Muscle of leg (tissue), 16 donors: ENCODE measurements at places on chromosomes 13 and 19. TPM values are rescaled to one million over a fixed set of nuclear protein-coding genes. Genes with fewer than 3 reads are reported as not detected.

Gene USHBP1
- polyA plus RNA-seq, result 7.2 TPM

Gene POGLUT2
- polyA plus RNA-seq, result 24.0 TPM

Gene GNA15
- polyA plus RNA-seq, result 2.1 TPM

Gene ZNF66
- polyA plus RNA-seq, result 1.8 TPM

Gene CGB5
- not detected for polyA plus RNA-seq

Gene ZNF880
- polyA plus RNA-seq, result 11.0 TPM

Gene MBD3L2
- polyA plus RNA-seq, result not detected

Gene PGLYRP2
- polyA plus RNA-seq, result not detected

Gene RUBCNL
- 3.1 TPM for polyA plus RNA-seq

Gene DYRK1B
- 51.1 TPM for polyA plus RNA-seq

Gene CD70
- polyA plus RNA-seq, result 0.23 TPM

Gene DCT
- 12.2 TPM for polyA plus RNA-seq

GRCh38 chr19:7307590-7308218 lies 13.5 kb upstream of the INSR start:
- no peak for DNase-seq

GRCh38 chr13:107870400-107870799 lies 344.9 kb downstream of the LIG4 start:
- DNase-seq, result no peak

DNA sequence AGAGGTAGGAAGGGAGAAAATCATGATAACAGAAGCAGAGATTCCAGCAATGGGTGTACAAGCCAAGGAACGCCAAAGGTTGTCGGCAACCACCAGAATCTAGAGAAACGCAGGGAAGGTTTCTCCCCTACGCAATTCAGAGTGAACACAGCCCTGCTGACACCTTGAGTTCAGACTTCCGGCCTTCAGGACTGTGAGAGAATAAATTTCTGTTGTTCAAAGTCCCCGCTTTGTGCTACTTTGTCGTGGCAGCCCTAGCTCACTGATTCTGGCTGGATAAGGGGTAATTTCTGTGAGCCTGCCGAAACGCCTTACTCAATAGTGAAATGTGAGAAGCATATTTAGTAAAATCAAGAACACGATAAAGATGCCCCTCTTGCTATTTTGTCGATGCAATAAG lies 5.3 kb upstream of the CLEC4G start:
- DNase-seq, result no peak

- DNase-seq, result no peak
These were observed 201.2 kb upstream of the UBL3 start for GRCh38 chr13:30051531-30052060.

- peak; percentile 99 for DNase-seq
These were observed at the start of gene RBM26 for GRCh38 chr13:79405831-79406596. Gene RBM26 (minus strand): TSS chr13:79406255. CDS start chr13:79405774, 481 bp downstream.

DNA sequence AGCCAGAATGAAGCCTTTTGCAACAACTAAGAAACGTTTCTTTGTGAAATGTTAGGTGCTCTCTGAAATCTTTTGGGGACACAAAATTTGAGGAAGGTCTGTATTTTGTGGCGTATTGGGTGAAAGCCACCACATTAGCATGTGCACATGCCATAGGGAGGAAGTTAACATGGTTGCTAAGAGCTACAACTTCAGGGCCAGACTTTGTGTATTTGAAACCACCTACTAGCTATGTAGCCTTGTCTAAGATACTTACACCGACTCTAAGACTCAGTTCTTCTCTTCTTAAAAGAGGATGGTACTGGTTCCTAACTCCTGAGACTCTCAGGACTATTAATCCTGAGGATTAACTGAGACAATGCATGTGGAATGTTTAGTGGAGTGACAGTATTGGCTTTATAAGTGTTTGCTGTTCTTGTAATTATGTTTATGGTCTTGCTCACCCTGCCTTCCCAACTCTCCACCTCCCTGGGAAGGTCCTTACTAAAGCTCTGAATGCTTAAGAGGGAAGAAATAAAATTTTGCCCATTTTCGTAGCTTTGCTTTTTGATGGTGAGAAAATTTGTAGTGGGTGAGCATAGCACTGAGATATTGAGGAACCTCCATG lies 15.5 kb downstream of the SERP2 start:
- DNase-seq, result no peak

GRCh38 chr13:22161871-22162270 lies 491.0 kb downstream of the FGF9 start:
- no peak for DNase-seq

DNA sequence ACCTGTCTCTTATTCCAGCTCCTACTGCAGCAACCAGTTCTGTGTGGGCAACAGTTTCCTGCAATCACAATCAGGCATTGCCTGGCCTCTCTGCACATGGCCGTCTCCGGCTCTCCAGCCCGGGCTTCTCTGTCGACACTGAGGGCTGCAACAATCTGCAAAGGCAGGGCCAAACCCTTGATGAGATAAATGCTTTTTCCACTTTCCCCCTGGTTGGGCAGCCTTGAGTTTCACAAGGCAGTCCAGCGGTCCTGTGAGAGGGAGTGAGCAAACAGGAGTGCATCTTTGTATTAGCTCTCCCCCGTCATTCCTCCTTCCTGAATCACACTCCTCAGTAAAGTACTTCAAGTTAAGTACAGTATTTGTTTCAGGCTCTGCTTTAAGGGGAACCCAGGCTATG lies 40.7 kb upstream of the VWA8 start:
- peak; percentile 26 for DNase-seq

GRCh38 chr19:5908773-5909442 lies 4.2 kb downstream of the VMAC start:
- no peak for DNase-seq

DNA sequence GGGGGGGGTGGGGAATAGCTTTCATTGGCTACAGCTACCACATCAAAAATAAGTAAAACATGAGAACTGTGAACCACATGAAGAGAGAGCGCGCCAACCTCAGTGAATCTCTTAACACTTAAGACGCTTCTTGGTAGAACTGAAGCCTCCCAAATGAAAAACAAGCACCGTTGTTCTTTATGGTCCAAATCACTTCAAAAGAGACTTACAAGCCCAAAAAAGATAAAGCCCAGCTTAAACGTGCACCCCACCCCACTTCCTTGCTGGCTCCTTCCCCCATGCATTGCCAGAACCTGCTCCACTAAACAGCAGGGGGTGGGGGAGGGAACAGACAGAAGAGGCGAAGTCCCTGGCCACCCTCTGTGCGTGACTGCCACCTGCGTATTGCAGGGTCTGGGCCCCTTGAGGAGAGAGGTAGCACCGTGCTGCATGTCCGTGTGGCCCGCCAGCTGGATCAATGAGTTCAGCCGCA lies 479.1 kb downstream of the FOXO1 start:
- no peak for DNase-seq

GRCh38 chr19:46723471-46723870 lies 6.6 kb upstream of the PRKD2 start:
- DNase-seq, result peak; percentile 1

DNA sequence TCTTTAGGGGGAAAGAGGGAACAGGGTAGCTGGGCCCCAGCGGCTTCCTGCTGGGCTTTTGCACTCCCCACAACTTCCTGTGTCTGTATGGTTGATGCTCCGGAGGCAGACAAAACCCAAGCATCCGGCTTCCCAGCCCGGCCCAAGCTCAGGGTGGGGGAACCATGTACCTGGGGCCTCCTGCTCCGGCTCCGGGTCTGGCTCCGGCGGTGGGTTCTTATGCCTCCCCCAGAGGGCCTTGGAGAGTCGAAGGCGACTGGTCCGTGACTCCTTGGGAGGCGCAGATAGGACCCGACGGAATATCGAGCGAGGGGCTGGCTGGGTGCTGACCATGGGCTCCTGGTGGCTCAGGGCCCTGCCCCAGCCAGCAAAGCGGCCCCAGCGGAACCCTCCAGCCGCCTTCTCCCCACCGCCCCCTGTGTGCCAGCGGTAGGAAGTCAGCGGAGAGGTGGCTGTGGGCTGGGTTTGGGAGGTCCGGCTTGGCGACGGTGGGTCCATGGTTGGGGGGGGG lies 428 bp downstream of the RASAL3 start:
- no peak for DNase-seq

DNA sequence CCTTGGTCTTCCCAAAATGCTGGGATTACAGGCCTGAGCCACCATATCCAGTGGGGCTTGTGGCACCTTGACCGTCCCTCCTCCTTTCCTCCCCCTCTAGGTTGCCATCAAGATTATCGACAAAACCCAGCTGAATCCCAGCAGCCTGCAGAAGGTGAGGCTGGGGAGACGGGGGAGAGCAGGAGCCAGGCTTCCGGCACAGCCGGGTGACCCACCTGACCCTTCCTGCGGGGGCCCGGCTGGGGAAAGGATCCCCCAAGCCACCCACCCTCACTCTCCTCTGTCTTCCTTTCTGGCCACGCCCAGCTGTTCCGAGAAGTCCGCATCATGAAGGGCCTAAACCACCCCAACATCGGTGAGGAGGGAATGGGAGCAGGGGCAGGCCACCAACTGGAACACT lies 11.9 kb downstream of the MARK4 start:
- DNase-seq, result no peak

- DNase-seq, result no peak
These were observed 149.2 kb downstream of the MIPEP start for GRCh38 chr13:23740002-23740401.

- DNase-seq, result no peak
These were observed 4.8 kb downstream of the FFAR3 start for GRCh38 chr19:35363001-35363590.

DNA sequence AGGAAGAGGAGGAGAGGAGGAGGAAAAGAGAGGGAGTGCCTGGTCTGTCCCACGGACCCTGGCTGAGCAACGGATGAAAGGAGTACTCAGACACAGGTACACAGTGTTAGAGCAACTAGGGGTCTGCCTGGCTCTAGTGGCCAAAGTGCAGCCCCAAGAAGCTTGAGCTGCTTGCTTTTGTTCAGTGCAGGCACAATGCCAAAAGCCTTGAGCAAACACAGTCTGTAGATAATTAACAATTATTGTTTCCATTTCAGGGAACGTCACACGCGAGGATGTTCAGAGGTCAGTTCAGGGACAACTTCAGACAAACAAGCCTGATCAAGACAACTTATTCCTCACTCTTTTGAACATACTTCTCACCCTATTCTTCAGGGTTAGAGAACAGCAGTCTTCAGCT lies 32.2 kb upstream of the ZNF726 start:
- DNase-seq, result no peak

- no peak for DNase-seq
These were observed 12.2 kb downstream of the LAIR1 start for GRCh38 chr19:54352546-54352945.

- no peak for DNase-seq
These were observed 141.7 kb upstream of the SERP2 start for GRCh38 chr13:44231786-44232516.

DNA sequence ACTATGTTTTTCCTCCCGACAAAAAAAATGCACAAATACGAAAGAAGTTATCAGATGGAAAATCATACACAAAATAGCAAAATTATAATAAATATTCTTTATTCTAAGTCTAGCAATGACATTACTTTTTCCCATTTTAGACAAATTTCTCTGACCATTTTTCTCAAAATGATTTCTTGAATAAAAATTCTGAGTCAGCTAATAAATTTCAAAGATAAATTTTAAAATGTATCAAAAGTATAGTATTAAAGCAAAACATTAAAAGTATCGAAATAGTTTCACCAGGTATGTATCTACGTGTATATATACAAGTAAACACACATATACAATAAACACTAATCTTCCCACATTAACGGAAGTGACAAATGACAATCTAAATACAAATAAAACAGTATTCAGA lies 8.9 kb downstream of the ZC3H13 start:
- DNase-seq, result no peak
